ENCODE measurements at places on chromosomes 12 and 14.

- no peak for DNase-seq
Measured at GRCh38 chr14:99148861-99149610, 123.0 kb downstream of the BCL11B start.

- no peak for DNase-seq
Measured at GRCh38 chr14:32883188-32883587, 55.5 kb upstream of the NPAS3 start.

GRCh38 chr12:67694306-67694900 lies 45.9 kb downstream of the DYRK2 start:
- DNase-seq = no peak

- DNase-seq = no peak
Measured at GRCh38 chr14:103775506-103775905, 59.9 kb downstream of the ZFYVE21 start.

DNA sequence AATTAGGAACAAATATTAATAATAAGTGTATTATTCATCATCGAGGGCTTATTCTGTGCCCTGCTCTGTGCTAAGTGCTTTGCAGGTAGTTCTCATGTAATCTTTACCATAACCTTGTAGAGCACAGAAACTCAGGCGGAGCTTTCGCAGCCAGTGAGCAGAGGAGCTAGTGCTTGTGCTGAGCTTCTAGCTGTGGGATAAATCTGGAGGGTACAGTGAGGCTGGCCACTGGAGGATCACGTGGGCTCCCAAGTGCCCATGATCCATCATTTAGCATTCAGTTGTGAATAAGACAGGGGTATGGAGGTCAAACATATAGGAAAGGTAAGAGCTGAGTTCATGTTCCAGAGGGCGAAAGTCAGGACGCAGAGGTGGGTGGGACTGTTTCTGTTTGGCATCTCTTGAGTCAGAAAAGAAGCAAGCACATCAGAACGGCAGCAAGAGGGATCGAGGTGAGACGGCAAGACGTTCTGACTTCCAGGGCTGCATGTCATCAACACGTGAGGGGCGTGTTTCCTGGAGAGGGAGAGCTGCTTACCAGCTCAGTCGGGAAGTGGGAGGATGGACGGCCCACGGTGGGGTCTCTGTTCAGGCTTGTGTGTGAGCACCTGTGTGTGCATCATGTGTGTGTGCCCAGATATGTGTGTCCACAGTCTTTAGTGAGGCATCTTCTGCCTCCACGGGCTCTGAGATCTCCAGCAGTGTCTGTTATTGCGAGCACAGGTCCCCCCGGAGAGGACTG lies 16.8 kb upstream of the KRT80 start:
- DNase-seq = no peak

DNA sequence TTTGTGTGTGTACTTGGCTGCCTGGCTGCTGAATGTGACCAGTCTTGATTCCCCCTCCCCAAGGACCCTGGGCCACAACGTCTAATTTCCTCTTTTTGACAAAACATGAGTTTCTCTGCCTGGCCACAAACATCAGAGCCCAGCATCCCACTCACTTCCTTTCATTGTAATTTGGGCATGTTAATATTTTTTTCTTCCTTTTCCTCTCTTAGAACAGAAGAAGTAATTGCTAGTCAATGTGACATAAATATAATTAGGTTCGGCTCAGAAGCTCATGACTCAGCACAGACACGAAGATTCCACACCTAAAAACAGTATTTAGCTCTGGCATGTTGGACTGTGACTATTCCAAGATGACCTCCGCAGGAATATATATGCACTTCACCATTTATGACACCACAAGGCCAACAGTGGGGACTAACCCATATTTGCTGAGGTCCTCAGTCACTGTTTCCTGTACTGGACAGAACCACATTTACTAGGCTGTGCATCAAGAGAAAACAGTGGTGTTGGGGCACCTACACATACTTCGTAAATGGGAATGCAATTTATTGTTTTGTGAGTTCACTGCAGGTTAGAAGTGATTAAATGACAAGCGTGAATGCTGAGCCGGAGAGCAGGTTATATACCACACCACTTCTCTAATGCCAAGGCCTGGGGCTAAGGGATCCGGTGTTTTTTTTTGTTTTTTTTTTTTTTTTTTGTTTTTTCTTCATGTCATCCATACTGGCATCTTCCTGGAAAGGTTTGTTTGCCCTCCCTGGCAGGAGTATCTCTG lies 4.2 kb downstream of the GSG1 start:
- DNase-seq = no peak

GRCh38 chr14:31435276-31435675 lies 14.9 kb upstream of the HEATR5A start:
- no peak for DNase-seq

GRCh38 chr12:3976351-3976938 lies 103.2 kb upstream of the PARP11 start:
- DNase-seq = peak; percentile 49

GRCh38 chr12:56451147-56451546 lies 1.9 kb upstream of the TIMELESS start:
- no peak for DNase-seq

- no peak for DNase-seq
Measured at GRCh38 chr12:130491421-130492357, 154.0 kb downstream of the PIWIL1 start.

DNA sequence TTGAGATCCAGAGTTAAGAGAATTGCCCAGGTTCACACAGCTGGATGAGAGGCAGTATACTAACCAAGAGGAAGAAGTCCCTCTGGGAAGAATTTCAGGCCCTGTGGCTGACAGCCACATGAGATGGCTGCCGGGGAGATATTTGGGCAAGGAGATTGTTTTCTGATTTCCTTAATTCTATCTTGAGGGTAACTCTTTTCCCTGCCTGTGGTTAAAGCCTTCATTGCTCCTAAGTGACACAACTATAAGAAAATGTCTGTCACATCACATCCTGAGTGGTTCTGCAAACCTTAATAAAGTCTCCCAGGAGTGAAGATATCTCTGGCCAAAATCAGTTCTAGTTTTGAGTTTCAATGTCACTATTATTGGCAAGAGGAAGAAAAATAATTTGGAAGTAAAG lies 9.6 kb downstream of the ARHGDIB start:
- DNase-seq = no peak

DNA sequence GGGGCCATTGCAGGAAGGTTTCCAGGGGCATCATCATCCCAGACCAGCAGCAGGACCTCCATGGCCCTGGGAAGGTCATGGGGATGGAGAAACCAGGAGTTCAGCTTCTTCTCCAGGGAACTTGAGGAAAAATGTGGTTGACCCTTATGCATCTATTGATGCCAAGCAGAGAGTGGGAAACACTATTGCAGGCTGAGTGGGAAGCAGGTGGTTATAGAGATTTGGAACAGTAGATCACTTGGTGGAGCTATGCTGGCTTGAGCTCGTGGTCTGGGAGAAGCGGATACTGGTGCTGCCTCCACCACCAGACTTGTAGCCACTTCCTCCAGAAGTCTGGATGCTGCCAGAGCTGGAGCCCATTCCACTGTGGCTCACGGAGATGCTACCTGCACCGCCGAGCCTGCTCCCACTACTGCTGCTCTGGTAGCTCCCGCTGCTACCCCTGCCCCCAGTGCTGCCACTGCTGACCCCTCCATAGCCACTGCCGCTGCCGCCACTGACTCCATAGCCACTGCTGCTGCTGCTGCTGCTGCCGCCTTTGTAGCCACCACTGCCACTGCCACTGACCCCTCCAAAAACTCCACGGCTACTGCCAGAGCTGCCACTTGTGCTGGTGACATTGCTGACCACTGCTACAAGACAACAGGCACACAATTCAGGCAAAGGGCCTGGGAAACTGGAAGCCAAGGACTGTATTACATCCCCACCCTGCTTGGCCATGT lies 8.5 kb downstream of the KRT76 start:
- DNase-seq = no peak

DNA sequence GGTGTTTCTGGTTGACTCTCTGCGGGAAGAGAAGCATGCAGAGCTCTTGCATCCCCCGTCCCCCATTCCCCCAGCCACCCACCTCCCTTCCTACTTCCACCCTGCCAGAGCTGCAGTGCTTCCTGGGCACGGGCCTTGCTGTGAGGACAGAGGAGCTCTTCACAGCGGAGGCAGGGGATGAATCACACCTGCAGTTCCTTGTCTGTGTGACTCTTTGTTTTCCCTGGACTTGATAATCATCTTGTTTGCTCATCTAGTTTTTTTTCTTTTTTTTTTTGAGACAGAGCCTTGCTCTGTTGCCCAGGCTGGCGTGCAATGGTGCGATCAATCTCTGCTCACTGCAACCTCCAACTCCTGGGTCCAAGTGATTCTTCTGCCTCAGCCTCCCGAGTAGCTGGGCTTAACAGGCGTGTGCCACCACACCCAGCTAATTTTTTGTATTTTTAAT lies 27.8 kb downstream of the ANKRD9 start:
- DNase-seq = no peak

GRCh38 chr14:88380405-88380804 lies 5.1 kb upstream of the SPATA7 start:
- DNase-seq = no peak

- no peak for DNase-seq
Measured at GRCh38 chr12:41439801-41440200, 251.7 kb downstream of the PDZRN4 start.

DNA sequence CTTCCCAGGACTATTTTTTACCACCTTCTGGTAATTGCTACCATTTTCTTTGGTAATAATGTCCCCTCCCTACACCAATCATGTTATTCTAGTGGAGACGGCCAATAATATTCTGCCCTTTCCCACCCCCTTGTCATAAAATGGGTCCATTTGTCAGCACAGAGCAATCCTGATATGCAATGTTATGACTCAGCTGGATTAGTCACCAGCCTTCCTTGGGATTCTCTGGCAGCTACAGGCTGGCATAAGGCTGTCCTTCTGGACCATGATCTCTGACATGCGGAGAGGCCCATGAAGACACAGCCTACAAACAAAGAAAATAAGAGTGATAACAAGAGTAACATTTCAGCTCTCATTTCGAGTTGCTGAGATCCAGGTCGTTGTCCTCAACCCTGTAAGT lies 222.0 kb upstream of the CPNE8 start:
- no peak for DNase-seq

DNA sequence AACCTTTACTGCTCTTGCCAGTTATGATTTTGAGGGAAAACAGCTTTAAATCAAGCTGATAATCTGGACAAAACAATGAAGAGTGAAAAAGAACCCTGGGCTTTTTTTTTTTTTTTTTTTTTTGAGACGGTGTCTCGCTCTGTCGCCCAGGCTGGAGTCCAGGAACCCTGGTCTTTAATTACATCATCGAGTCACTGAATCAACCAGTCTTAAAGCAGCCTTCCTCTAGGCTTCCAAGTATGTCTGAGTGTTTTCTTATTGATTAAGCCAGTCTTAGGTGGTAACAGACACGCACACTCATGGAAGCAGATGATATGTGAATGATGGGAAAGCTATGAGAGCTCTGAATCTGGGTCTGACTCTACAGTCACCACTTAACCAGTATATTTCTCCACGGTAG lies 5.9 kb upstream of the VCPKMT start:
- DNase-seq = no peak

- no peak for DNase-seq
Measured at GRCh38 chr12:126061777-126062176, 996.5 kb downstream of the AACS start.

DNA sequence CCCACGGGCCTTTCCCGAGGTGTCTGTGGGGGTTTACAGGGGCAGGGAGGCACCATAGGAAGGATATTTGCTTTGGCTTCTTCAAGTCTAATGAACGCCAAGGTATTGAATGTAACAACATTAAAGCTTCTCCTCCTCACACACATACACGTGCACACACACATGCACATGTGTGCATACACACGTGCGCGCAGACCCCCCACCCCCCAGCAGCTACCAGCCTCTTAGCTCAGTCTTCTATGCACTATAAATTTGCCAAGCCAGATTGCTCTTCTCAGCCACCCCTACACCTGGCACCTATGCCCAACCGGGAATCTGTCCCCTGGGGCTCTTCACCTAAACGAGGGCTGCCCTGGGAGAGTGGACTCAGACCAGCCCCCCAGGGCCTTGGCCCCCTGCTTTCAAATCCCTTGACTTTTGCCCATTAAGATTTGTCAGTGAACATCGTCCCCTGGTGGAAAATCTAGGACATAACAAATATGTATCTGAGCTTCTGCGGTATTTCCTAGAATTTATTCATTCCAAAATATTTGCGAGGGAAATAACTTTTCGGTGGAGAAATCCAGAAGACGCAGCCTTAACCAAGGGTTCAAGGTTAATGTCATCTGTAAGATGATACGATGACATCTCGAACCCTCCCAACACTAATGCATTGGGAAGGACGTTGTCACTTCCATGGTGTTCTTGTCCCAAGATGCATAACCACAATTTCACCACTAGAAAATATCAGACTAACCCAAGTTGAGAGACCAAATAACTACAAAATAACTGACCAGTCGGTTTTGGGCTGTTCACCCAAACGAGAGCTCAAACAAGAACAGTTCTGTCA lies 330.4 kb downstream of the MED13L start:
- DNase-seq = no peak

DNA sequence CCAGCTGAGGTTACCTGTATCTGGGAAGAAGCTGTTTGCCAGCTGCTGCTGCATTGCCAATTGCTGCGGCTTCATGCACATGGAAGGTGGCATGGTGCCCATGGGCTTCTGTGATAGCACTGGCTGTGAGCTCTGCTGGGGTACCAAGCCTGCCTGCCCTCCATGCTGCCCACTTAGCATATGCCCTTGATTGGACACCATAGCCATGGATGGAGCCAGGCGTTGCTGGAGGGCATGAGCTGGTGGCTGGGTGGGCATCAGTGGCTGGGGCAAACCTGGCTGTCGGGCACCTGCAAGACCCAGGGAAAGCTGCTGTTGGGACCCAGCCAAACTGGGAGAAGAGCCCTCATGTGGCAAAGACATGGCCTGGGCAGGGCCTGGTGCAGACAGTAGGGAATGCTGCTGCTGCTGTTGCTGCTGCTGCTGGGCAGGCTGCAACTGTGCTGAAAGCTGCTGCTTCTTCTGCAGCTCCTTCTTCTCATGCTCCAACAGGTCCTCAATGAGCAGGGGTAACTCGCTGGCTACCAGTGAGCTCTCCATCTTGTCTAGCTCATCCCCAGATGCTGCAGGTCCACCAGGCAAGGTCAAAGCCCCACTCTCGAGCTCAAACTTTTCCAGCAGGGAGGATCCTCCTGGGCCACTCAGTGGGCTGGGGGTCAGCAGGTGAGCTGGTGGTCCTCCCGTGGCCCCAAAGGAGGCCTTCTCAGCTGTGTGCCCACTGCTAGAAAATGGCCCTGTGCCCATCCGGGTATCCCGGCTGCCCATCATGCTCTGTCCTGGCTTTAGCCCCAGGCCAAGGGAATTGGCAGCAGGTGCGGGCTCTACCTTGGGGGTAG lies 18.8 kb upstream of the PRKAG1 start:
- no peak for DNase-seq

GRCh38 chr14:91893007-91893406 lies 25.7 kb upstream of the TC2N start:
- peak; percentile 62 for DNase-seq

DNA sequence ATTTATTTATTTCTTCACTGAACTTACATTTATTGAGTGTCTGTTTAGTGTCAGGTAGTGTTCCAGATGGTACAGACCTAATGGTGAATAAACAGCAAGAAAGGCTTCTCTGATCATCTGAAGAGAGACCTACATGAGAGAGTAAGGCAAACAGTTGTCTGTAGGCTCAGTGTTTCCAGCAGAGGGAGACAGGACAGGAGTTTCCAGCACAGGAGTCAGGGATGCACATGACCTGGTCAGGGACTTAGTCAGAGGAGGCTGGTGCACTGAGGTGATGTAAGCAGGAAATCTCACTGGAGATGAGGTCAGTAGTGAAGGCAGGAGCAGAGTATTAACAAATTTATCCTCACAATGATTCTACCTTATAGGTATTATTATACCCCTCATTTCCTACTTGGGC lies 233.2 kb downstream of the MDGA2 start:
- DNase-seq = no peak

GRCh38 chr12:113971392-113971791 lies 5.3 kb upstream of the RBM19 start:
- no peak for DNase-seq
